ENCODE measurements at places on chromosomes 7 and 10.

- DNase-seq: no peak
These were observed 378.8 kb upstream of the ETV1 start for GRCh38 chr7:14368285-14368684.

DNA sequence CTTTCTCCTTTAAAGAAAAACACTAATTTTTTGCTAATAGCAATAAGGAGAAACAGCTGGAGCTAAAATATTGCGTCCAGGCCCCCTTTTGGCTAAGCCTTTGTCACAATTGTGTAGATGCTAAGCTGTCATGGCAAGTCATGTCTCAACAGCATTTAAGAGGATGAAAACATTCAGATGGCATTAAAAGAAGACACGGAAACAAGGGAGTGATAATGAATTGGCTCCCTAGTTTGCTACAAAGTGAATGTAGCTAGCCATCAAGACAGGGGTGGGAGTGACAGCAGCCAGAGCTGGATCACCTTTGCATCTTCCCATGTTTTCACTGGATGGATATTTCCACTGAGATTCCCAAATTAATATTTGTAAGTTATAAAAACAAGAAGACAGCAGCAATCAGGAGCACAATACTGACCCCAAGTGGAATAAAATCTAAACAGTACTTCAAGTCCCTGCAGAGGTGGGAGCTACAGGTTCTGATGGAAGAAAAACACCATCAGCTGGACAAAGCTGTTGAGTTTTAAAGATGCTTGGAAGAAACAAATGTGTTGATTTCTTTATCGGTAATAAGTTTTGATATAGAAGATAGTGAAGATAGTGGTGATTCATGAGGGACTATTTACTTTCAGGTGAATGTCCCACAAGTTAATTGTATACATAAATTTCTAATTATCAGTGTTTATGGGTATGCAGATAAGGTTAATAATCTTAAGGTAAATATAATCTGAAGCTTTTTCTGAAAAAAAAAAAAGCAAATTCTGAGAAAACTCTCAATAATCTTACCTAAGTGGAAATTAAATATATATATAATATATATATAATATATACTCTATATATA lies 129.4 kb downstream of the SLC16A9 start:
- peak; percentile 16 for DNase-seq

GRCh38 chr10:114316744-114317143 lies 77.7 kb downstream of the VWA2 start:
- no peak for DNase-seq

GRCh38 chr7:73876973-73877372 lies 16.0 kb downstream of the TMEM270 start:
- DNase-seq: no peak

DNA sequence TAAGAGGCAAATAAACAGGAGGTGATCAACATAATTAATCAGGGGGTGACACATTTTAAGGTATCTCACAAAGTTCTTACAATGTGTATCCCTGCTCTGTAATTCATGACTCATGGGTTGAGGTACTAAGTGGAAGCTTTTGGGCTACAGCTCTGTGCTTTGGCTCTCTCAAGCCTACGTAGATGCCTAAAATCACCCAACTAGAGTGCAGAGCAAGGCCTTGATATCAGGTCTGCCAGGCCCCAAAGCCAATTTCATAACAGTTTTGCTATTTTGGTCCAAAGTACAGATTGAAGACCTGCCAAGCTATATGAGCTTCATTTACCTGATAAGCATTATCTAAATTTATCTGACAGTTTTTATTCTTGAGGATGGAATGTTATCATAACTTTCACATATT lies 175.3 kb upstream of the BET1 start:
- DNase-seq: no peak

DNA sequence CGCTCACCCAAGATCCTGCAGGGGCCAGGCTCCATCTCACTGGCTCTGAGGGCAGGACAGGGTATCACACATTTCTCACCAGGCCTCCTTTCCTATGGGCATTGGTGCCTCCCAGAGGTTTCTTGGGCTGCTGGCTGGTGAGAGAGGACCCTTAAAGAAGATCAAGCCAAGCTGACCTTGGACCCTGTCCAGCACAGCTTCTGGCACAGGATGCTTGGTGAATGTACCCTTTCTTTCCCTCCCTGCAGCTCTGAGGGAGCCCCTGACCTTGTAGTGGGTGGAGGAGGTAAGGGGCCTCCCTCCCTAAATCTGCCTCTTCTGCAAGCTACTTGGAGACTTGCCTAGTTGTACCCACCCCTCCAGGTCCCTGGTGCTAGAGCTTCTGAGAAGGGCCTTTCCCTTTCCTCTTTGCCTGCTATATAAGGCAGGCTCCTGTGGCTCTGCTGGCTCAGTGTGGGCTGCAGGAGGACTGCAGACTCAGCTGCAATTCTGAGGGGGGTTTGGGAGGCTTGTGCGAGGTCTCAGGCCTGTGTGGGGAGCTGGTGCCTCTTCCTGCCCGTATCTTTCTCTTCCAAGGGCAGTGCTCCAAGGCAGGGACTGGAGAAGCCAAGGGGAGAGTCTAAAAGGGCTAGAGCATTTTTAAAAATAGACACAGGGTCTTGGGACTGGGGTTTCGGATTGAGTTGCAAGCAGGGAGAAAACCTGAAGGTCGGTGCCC lies 11.7 kb upstream of the TRIM8 start:
- DNase-seq: no peak

DNA sequence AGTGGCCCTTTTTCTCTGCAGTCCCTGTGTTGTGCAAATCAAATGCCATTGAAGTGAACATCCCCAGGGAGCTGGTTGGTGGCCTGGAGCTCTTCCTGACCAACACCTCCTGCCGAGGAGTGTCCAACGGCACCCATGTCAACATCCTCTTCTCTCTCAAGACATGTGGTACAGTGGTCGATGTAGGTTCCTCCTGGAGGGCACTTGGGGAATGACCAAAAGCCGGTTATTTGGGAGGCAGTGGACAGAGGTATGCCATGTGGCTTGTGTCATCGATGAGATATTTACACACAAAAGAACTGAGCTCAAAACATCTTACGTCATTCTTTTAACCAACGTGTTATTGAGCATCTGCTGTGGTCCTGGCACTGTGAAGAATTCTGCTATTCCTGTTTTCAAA lies 19.7 kb downstream of the OIT3 start:
- no peak for DNase-seq

DNA sequence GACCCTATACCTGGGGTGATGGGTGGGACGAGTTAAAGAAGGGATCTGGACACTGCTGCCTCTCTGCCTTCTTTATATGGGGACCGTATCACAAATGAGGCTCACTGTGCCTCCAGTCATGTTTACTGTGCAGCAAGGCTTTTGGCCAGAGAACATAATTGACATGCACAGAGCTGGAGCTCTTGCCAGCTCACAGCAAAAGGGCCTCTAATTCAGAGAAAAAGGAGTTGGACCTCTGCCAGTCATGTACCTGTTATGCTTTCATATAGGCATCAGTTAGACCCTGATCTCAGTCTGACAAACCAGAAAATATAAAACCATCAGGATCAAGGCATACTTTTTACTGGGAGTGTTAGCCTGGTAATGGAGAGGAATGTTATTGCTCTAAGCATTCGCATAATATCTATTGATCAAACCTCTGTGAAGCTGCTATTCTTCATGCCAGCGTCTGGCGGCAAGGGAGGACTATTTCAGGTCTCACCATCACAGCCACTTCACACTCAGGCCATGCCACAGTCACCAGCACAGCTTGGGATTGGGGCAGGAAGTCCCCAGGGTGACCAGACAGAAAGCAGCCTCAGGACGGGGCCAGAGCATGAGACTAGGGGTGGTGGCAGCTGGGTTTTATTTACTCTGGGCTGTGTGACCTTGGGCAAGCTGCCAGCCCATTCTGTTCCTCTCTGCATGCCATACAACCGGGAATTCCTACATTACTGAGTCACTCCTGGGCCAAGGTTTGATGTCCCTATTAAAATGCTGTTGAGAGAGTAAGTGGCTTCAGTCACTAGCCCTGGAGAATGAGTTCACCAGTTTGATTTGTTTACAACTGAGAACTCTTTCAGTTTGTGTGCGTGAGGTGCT lies 90.1 kb downstream of the NPSR1 start:
- DNase-seq: peak; percentile 49
